NCI-H446 (cell line): ENCODE measurements at places on chromosomes 2 and 18.

DNA sequence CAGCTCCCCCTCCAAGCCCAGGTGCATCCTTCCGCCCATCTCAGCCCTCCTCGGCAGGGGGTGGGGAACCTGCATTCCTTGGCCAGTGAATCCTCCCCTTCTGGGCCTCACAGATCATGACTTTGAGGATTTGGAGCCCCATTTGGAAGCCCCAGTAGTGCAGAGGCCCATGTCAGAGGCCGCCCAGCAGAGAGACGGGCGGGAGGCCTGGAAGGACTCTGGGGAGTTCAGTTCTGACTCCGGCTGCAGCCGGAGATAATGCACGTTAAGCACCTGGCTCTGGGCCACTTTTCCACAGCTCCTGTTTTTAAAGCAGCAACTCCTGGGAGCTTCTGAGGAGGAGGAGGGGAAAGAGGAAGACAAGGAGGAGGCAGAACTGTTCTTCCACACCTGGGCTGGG, 14.9 kb downstream of the ATOH8 start:
- DNase-seq, result peak; percentile 64

- DNase-seq, result no peak
Measured at GRCh38 chr2:144456680-144457079, 63.2 kb downstream of the ZEB2 start.

DNA sequence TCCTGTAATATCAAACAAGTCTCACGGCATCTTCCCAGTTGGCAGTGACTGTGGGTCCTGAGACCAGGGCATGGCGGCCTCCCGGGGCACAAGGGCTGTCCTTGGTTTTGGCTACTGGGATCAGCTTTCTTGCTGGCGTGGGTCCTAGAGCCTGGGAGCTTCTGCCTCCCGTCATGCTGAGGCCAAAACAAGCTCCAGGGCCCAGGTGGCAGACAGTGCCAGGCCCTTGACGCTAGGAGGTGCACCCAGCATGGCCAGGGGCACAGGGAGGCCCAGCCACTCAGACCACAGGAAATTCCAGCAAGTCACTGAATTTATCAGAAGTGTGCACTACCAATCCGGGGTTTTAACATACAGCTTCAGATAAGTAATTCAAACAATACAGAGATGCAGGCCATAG, 184.7 kb downstream of the EIPR1 start:
- no peak for DNase-seq

- DNase-seq, result no peak
Measured at GRCh38 chr2:25286723-25287483, 54.8 kb downstream of the DNMT3A start.

DNA sequence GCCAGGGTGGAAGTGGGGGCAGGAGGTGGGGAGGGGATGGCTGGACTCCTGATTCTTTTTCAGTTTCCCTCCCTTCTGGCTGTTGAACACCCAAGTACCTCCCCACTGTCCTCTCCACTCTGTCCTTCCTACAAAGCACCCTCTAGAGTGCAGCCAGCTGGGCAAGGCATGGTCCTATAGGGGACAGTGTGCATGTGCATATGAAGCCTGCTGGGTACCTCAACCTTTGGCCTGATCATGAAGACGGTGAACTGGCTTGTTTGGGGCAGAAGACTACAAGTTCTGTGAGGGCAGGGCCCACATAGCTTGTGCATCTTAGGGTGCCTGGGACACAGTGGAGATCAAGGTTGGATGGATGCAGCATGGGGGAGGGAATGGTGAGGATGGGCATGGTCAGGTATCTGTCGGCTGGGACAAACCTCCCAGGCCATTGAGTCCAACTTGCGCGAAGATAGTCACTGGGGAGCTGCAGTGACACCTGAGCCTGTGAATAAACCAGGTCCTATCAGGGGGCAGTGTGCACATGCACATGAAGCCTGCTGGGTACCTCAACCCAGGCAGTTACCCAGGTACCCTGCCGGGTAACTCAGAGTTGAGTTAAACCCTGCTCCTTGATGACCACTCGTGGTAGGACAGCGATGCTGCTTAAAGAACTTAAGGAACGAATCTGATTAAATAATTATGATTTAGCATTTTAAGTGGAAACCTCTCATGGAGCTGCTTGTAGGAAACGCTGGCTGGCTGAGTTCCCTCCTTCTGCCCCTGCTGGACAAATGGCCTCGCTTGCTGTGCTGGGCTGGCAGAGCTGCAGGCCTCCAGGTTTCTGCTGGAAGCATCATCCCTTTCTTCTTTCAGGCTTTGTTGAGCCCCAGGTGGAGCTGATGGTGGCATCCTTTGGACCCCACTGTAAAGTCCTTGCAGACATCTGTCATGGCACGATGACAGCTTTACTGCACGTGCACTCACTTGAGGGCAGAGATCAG, 84.0 kb downstream of the POLR1A start:
- no peak for DNase-seq

DNA sequence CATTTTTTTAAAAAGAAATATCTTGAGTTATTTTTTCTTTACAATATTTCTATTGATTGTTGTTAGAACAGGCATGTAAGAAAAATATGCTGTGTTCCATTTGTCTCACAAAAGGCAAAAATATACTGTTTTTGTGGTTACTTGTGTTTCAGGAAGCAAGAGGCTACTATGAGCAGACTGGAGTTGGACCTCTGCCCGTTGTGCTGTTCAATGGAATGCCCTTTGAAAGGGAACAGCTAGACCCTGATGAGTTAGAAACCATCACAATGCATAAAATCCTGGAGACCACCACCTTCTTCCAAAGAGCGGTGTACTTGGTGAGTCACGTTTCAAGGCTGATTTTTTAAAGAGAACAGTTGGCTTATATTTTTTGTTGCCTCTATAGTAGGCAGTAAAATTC, 54.7 kb downstream of the UGGT1 start:
- DNase-seq, result no peak

GRCh38 chr2:217774232-217774631, 228.6 kb downstream of the TNS1 start:
- DNase-seq, result no peak

- no peak for DNase-seq
Measured at GRCh38 chr18:36411745-36412168, 114.2 kb downstream of the FHOD3 start.

GRCh38 chr18:67218556-67218955, 298.0 kb downstream of the DSEL start:
- no peak for DNase-seq

- DNase-seq, result no peak
Measured at GRCh38 chr2:184633726-184634125, 35.4 kb downstream of the ZNF804A start.

DNA sequence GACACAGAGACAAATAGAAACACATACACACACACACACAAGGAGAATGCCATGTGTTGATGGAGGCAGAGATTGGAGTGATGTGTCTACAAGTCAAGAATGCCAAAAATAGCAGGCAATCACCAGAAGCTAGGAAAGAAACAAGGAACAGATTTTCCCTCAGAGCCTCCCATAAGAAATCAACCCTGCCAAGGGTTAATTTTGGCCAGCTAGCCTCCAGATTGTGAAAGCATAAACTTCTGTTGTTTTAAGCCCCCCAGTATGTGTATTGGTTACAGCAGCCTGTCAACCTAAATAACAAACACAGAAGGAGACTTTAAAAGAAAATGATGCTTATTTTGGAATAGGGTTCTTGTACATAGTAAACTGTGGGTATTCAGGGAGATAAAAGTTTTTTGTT, 5.6 kb upstream of the STK39 start:
- DNase-seq, result no peak

- DNase-seq, result peak; percentile 37
Measured at GRCh38 chr2:210072922-210073509, 70.6 kb downstream of the RPE start.

DNA sequence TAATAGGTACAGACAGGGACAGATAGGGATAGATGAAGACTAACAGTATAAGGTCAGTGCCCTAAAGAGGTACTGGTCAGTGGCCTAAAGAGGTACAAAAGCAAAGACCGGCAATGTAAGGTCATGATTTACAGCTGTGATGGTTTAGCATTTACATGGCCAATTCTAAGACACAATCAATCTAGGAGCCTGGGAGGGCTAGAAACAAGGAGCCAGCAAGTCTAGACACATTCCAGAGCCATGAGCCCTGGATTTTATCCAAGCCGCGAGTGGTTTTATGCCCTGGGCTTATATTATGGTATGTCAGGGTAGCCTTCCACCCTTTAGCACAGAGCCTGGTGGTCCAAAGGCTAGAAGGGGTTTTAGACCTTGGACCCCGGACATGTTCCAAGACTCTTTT, 124.2 kb downstream of the CBLN2 start:
- DNase-seq, result no peak

GRCh38 chr2:62672601-62673000, 32.9 kb upstream of the EHBP1 start:
- DNase-seq, result no peak

DNA sequence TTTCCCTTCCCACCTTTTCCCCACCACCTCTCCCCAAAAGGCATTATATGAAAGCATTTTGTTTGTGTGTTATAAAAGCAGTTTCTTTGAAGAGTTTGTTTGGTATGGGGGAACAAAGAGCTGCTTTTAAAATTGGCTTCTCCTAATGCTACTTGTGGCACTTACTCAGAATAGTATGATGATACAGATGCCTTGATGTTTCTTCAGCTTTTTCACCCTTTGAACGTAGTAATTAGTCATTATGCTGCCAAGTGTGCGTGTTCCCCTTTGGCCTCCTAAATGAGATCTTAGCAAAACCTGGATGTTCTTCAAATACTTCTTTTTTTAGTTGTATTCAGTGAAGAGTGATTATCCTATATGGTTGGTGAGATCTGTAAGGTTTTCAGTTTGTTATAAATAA, 183.4 kb downstream of the PTGR3 start:
- no peak for DNase-seq

- no peak for DNase-seq
Measured at GRCh38 chr2:131635611-131636010, 107.9 kb downstream of the CCDC74A start.

- no peak for DNase-seq
Measured at GRCh38 chr2:222295368-222296062, 3.3 kb downstream of the PAX3 start.

DNA sequence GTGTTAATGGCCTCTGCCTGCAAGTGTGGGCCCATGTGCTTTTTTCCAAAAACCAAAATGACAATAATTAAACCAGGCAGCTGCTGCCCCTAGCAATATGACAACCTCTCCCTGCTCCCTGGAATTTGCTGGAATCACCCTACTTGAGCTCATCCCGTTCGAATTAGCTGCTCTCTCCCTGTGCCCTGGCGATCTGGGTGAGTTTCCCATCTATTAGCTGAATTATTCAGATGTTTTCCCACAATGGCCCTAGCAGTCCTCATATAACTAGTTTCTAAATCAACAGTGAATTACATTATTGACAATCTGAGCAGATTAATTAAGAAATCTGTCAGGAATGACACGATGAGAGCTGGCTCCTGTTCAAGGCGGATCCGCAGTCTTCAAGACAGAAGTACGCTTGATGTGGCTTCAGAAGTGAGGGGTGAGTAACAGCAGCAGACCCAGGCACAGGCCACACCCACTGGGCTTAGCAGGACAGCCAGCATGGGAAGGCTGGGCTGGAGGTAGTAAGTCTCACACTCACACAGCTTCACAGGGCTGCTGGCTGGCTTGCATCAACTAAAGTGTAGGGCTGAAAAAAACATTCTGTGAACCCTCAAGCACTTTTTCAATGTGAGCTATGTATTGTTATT, 366.2 kb upstream of the ID2 start:
- no peak for DNase-seq

DNA sequence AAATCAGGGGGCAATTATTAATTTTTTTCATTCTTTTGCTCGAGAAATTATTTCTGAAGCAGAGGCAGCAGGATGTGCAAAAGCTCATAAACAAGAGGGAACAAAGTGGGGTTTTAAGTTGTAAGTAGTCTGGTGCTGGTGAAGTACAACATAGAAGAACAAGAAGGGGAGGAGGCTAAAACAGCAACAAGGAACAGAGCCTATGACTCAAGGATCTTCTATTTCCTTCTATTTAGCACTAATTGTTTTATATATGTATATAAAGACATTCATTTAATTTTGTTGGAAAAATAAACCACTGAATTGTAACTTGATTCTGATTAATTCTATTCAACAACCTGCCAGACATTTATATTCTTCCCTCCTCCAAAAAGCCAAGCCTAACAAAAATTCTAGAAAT, 35.0 kb downstream of the YES1 start:
- no peak for DNase-seq

GRCh38 chr18:49597157-49597931, 35.5 kb downstream of the LIPG start:
- DNase-seq, result no peak

- no peak for DNase-seq
Measured at GRCh38 chr18:59921384-59921891, 21.6 kb downstream of the PMAIP1 start.

DNA sequence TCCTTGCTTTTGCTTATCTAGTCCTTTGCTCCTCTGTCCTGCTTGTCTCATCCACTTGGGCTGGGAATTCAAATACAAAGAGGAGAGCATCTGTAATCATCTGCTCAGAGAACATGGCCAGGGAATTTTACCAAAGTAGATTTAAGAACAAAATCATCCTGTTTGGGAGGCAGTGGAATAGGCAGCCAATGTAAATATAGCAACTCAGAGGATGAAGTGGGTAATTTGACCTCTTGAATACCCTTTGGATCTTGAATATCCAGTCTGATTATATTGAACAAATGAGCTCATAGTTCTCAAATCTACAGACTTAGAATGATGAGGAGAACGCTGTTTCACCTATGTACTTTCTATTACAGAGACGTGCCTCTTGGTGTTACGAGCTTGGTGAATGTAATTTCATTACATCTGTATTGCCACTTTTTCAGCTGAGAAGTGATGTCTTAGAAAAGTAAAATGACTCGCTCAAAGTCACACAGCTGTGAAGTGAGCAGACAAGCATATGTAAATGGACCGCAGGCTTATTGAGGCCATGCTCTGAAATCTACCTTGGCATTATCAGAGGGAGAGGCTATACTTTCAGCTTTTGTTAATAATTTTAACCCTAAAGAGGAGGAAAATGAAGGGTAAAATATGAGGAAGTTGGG, 266.3 kb downstream of the MTX2 start:
- DNase-seq, result no peak

DNA sequence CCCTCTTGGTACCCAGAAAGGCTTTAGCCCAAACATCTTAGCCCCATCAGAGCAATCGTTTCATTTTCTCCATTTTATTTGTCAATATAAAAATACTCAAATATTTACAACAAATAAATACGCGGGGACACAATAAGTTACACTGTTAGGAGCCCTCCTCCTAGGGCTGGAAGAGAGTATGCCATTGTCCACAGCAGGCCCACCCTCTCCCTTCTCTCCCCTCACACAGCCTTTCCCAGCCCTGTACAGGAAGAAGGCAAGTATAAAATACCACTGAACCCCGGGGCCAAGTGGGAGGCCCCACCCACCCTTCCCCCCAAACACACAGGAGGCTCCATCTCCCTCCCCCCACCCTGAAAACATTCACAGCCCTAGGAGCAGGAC, 1.9 kb upstream of the ANKRD39 start:
- DNase-seq, result no peak

GRCh38 chr2:25032094-25032493, 9.8 kb upstream of the EFR3B start:
- no peak for DNase-seq

DNA sequence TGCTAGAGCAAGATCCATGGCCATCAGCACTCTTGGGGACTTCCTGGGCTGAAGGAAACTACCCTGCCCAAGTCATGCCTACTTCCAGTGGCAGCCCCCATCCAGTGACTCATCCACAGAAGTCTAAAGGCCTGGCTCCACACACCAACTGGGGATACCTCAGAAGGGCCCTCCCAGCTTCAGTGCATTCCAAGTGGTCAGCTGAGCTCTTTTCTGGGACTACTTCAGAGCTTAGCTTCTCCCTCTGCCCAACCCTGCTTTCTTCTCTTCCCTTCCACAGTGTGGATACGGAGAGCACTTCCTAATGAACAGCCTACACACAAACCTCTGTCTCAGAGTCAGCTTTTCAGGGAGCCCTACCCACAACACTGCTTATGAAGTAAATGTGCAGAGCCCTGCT, 66.5 kb downstream of the CLHC1 start:
- no peak for DNase-seq
